Pancreas (tissue), 10 donors: ENCODE measurements at places on chromosomes 4 and X. TPM values are rescaled to one million over a fixed set of nuclear protein-coding genes. Genes with fewer than 3 reads are reported as not detected.

GRCh38 chr4:71186566-71187403, 152.0 kb upstream of the SLC4A4 start:
- DNase-seq: peak; percentile 67

DNA sequence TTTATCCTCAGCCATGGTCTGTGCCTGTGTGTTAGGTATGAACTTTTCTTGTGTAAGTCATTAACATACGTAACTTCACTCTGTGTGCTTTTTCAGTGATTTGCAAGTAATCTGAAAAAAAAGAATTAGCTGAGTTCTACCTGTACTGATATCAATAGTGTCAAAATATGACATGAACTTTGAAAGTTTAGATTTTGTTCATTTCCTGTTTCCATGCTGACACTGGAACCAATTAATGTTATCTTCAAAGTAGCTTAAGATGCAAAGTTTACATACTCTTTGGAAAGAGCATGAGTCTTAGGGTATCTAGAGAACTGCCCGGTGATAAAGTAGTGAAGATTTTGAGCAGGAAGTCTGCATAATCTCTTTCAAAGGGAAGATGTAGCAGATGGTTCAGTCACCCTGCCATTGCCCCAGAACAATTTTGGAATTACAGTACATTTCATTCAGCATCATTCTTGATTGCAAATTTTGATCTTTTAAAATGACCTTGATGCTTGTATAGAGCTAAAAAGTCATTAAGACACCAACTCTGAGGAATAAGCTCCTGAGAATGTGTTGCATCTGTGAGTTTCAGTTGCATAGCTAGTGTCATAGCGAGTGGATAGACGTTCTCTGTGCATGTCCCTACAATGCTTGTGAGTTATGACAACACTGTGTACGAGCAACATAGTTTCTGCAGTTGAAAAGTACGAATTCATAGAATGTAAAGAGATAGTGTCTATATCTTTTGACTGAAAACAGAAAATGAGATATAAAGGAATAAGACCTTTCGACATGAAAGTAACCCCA, 130.5 kb downstream of the PTTG2 start:
- DNase-seq: no peak

DNA sequence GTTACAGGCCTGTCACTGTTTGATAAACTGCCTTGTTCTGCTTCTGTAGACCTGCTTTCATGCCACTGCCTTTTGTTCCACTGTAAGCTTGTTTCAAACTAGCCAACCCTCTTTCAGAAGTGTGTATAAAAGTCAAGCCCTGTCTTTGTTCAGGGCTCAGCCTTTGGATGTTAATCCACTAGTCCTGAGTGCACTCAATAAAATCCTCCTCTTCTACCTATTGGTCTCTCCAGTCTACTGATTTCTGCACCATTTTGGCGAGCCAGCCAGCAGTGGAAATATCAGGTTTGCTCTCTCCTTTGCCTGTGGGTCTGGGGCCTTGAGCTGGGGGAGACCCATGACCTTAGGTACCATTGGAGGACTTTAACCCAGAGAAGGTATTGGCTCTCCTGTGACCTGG, 901.6 kb upstream of the NDST4 start:
- DNase-seq: no peak

The USP11 gene
- 58.4 TPM for polyA plus RNA-seq

The TLR10 gene
- 0.08 TPM for polyA plus RNA-seq

The SMR3B gene
- not detected for polyA plus RNA-seq
